ENCODE measurements at places on chromosomes 11 and 22.
A peak's percentile ranks its signal among the peaks of the same experiment; 100 is the strongest.

DNA sequence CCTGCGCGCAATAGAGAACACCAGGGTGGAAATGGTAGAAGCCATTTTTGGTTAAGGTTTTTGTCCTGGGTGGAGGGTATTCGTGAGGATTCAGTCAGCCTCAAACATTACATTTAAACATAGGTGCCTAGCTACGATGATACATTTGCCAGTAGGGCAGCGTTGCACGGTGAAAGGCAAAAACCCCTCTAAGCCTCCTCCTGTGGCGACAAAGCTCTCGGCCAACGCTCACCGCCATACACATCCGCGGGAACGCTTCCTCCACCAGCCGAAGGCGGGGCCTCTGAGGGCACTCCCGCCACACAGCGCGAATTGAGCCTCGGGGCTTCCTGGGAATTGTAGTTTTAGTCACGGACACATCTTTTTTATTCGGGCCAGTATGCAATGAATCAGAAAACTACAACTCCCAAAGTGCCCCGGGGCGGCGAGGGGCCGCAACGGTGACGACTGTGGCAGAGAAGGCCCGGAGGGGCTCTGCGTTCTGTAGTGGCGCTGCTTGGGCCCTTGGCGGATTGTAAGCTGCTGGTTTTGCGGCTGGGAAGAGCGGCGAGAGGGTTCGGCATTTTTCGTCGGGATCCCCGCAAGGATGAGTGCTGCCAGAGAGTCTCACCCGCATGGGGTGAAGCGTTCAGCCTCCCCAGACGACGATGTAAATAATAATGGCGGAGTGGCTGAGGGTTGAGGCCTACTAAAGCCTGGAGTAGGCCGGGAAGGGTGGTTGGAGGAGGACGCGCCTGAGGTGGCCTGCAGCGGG is at the start of gene C11orf58:
Gene C11orf58, plus strand, starts transcription at position 455 of the 754 bp plus-strand sequence. Its CDS starts 132 bp downstream, at position 587.
- DNase-seq = peak; percentile 84

DNA sequence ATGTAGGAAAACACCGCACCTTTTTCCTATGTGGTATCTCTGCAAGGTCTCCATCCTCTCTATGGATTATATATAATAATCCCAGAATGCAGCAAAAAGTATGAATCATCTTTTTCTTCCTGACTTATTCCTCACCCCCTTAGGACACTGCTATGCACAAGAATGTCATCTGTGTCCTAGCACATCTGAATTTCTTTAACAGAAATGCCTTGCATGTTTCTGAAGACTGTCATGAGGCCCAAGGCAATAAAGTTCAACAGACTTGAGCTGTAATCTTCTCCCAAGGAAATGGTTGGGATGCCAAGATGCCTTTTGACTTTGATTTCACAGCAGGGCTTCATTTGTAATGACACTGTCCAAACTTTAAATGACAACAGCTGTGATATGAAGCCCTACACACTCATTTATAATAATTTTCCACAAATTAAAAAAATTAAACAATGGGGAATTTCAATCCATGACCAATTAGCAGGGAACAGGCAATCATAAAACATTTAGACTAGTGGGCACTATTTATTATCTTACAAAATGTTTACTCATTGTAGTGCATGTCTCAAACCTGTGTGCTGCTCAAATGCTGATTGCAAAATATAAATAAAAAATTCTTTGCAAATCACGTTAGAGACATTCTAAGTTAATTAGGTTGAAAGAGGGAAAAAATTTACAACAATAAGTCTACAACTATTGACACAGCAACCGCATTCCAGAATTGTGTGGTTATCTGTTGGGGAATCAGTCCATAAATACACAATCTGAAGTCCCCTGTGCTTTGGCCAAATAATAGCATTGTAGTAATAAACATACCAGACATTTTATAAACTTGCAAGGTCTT is 242.3 kb downstream of the SWAP70 start:
- no peak for DNase-seq

DNA sequence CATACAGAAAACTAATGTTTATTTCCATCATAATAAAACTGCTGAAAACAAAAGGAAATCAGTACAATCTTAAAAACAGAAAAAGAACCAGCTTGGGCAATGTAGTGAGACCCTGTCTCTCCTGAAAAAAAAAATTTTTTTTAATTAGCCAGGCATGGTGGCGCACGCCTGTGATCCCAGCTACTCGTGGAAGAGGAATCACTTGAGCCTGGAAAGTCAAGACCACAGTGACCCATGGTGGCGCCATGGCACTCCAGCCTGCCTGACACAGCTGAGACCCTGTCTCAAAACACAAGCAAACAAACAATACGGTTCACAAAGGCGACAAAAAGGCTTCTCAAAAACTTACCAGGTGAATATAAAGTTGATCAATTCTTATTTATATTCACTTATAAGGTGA is 289.7 kb downstream of the BRD1 start:
- DNase-seq = no peak

GRCh38 chr22:17842386-17842785 is 68.1 kb upstream of the BID start:
- DNase-seq = no peak

DNA sequence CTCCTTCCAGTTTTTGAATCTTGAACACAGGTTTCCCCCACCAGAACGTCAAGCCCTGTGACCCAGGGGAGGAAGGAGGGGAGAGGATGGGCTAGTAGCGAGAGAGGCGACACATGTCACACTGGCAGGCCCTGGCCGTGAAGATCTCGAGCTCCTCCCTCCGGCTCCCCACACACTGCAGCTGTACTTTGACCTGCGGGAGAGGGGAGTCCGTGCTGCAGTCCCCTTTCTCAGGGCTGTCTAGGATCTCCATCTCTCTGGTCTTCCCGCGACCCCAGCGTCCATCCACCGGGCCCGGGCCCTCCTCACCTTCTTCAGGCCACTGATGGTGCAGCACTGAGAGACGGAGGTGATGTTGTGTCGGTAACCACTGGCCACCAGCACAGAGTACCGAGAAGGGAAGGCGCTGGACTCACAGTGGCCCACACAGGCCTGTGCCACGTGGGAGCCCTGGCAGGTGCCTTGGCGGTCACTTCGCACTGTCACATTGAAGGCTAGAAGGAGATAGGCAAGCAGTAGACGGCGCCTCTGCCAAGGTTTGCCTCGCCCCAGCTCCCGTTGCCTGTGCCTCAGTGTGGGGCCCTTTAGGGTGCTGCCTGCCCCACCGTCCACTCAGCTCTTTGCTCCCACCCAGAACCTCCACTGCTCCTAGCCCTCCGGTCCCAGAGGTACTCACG is 873 bp downstream of the GPHA2 start:
- DNase-seq = no peak

DNA sequence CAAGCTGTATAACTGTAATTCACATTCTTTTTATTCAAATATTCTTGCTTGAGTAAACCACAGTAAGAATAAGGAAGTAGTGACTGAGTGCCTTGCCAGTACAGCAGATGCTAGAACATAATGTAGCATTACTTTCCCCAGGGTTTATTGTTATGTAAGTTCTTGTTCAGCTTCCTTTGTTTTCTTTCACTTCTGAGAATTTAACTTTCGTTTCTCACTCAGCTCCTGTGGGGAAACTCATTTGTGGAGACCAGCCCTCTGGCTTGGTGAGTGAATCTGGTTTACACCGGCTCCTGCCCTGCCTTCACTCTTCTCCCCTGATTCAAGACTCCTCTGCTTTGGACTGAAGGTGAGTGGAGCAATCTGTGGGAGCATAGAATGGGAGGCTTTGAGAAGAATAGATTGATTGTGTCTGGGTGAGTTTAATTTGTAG is at the start of gene TRIM22:
Gene TRIM22, plus strand, starts transcription at position 240 of the 433 bp plus-strand sequence. CDS start 6,443 bp downstream, outside the sequence.
- DNase-seq = no peak

- DNase-seq = no peak
Measured at GRCh38 chr11:130408401-130408890, 20.0 kb downstream of the ADAMTS8 start.

DNA sequence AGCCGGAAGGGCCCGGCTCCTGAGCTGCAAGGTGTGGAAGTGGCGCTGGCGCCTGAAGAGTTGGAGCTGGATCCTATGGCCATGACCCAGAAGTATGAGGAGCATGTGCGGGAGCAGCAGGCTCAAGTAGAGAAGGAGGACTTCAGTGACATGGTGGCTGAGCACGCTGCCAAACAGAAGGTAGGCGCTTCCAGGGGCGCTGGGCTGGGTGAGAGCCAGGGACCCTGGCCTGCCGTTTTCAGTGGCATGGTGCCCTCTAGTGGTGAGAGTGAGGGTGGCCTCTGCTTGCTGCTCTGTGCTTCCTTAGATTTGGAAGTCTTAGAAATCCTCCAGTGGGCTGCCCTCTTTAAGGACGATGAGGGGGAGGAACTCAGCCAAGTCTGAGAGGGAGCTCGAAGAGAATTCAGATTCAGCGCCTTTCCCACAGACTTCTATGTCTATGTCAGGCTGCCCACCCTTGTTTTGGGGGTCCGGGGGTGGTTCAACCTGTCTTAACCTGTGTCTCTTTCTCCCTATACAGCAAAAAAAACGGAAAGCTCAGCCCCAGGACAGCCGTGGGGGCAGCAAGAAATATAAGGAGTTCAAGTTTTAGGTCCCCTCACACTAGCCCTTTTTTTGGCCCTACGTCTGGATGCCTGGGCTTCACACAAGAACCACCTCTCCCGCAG is 1.8 kb upstream of the PACS1 start:
- DNase-seq = peak; percentile 58

- no peak for DNase-seq
Measured at GRCh38 chr11:12775955-12776354, 101.7 kb downstream of the TEAD1 start.

GRCh38 chr11:23111527-23111926 is 251.3 kb upstream of the CCDC179 start:
- no peak for DNase-seq

DNA sequence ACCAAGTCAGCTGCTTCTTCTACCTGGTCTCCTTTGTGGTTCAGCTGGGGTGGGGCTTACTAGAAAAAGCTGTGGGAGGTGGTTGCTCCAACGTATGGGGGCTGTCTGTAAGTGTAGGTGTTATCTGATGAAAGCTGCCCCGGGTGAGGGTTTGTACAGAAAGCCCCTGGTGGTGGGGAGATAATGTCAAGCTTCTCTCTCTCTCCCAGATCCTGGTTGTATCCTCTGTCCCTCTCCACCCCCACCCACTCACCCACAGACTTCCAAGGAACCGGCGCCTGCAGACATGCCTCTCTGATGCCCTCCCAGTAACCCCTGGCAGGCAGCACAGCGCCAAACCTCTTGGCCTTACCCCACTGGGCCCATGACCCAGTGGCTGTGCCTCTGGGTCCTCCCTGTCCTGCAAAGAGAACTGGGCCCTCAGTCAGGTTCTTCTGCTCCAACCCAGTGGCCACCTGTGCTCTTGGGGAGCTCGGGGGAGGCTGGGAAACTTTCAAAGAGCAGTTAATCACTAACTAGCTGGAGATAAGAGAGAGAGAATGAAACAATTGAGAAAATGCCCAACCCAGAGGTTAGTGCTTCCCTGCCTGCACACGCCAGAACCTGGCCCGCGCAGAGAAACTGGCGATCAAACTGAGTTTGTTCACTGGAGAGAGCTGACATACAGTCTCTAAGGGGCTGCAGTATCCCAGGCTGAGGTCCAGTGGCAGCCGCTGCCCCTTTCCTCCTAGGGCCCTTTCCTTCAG is 20.4 kb upstream of the EHF start:
- no peak for DNase-seq

GRCh38 chr11:124080327-124081001 is 34.8 kb upstream of the VWA5A start:
- no peak for DNase-seq

DNA sequence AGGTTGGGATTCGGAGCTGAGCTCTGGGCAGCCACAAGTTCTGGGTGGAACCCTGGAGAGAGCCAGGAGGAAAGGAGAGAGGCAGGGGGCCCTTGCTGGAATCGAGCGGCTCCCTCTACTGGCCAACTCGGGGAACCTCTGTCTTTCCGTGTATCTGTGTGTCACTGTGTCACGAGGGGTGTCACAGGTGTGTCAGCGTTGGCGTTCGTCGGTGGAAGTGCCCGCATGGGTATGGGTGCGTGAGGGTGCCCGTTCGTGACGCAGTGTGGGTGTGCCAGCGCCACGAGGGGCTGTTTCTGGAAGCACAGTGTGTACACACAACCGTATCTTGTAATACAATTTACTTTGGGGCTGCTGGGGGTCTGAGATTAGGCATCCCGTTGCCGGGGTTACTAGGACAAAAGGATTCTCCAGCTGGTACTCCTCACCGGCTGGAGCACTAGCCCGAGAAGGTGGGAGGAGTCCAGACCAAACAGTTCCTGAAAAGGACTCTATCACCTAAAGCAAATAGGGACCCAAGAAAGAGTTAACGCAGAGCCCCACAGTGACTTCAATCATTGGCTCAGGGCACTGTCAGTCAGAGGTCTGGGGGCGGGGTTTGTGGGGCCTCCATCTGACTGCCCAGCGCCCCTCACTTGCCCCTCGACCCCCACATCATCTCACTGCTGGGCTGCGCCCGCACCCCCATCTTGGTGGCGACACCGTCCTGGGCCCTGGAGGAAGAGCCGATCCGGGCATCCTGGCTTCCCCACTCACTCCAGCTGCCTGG is 2.6 kb upstream of the BCL9L start:
- peak; percentile 81 for DNase-seq

- no peak for DNase-seq
Measured at GRCh38 chr11:88103337-88104206, 71.7 kb downstream of the RAB38 start.

- DNase-seq = no peak
Measured at GRCh38 chr22:44405661-44406060, 92.4 kb downstream of the RTL6 start.

DNA sequence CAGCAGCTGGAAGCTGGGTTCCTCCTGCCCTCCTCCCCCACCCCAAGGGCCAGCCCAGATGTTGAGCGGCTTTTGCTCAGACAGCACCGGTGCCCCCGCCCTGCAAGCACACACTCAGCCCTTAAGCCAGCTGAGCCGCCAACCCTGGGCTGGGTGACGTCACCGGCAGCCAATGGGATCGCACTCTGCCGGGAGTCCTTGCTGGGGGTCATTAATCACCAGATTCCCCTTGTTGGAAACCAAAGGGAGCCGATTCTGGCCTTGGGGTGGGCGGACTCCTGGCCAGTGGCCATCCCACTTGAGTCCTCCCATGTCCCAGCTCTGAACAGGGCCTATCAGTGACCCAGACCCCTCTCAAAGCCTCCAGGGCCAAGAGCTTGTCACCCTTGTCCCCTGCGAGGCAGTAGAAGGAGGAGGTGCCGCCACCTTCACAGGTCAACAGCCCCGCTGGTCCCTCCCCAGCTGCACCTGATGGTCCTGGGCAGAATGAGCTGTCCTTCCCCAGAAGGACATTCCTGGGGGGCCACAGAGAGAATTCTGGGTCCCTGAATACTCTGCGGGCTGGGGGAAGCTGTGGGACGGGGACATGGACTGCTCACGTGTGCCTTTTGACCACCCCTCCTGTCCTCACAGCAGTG is 7.4 kb downstream of the DUSP8 start:
- DNase-seq = no peak

GRCh38 chr11:72832301-72833082 is 18.3 kb downstream of the ATG16L2 start:
- DNase-seq = no peak

DNA sequence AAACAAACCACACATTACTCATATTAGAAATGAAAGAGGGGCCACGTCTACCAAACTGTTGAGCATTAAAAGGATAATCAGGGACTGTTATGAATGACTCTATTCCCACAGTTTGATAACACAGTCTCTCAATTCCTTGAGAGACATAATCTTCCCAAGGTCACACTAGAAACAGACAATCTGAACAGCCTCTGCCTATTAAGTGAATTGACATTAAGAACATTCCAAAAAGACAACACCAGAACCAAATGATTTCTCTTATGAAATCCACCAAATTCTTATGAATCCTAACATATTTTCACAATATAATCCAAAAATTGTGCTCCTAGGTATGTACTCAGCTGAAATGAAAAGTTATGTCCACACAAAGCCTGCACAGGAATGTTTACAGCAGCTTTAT is 4.6 kb downstream of the RFPL1 start:
- DNase-seq = no peak

Measured in stimulated activated CD8-positive, alpha-beta memory T cell treated with anti-CD3 and anti-CD28 coated beads, Interleukin-4, amount 100 ng/mL, for 1 hour (primary cell).